ENCODE measurements at places on chromosomes 4 and X.

DNA sequence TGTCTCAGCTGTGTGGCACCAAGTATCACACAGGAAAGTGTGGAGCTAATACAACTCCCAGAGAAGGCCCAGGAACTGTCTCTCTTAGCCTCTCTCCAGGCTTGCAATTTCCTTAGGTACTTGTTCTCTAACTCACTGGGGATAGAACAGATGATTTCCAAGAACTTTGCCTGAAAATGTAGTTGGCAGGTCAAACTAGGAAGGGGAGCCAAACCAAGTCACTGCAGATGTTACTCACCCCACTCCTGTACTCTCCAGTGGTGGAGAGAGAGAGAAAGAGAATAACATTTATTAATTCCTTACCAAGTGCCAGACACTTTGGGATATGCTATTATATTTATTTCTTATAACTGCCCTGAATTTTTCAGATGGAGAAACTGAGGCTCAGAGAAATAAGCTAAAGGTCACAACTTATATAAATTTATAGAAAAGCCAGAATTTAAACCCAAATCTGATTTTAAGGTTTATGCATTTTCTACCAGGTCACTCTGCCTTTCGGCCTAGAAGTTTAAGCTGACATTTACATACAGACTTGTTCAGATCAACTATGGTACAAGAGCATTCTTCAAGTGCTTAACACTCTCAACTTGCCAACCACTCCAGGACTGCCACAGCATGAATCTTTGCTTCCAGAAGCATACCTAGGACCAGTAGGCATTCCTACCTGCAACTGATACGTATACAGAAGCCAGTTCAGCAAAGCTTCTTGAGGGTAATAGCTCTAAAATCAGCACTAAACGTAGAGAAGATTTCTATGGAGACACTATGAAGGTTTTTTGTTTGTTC, 248.6 kb upstream of the ETNPPL start:
- no peak for DNase-seq

GRCh38 chr4:102791318-102791835, 30.6 kb upstream of the MANBA start:
- DNase-seq: no peak

- peak; percentile 1 for DNase-seq
Measured at GRCh38 chrX:25144043-25144940, 128.5 kb upstream of the ARX start.

- DNase-seq: no peak
Measured at GRCh38 chrX:77160301-77160700, 286.9 kb upstream of the FGF16 start.

All from stimulated activated CD8-positive, alpha-beta memory T cell treated with anti-CD3 and anti-CD28 coated beads, Interleukin-4, amount 100 ng/mL, for 1 hour (primary cell).